A673 (cell line): ENCODE measurements at places on chromosomes 4 and X. TPM values are rescaled to one million over a fixed set of nuclear protein-coding genes. Genes with fewer than 3 reads are reported as not detected.

GRCh38 chr4:55545151-55545550 is 1.6 kb downstream of the CLOCK start:
- no peak for DNase-seq

DNA sequence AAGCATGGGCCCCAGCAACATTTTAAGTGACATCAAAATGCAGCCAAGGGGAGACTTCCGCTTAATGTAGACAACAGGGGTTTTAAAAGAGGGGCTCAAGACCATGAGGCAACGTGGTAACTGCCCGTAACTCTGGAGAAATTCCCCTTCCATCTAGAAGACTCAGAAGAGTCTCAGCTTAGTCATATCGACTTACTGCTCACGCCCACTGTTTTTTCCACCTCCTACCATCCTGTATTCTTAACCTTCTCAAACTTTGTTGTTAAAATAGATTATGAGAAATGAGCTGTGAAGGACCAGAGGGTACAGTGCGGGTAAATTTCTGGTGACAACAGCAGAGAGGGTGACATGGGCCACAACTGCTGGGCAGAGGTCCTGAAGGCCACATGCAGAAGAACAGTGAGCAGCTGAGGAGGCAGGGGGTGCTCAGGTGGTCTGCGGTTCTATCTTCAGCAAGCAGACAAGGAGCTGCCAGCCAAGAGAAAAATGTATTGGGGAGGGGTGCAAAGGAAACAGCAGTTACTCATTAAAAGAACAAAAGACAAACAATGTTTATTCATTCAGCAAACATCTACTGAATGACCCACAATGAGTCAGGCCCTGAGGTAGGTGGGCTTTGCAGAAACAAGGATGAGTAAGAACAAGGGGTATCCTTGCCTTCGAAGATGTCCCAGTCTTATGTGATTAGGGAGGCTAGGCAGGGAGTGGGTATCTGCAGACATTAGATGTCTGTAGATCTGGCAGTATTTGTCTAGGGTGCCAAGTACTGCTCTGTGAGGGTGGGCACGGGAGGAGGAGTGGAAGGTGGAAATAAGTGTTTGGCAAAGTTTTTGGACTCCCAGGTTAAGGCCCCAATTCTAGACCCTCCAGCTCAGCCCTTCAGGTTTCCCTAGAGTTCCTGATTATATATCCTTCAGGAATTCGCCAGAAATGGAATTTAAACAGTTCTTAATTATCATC is 175.3 kb downstream of the TSPAN5 start:
- no peak for DNase-seq

- DNase-seq, result peak; percentile 83
Measured at GRCh38 chr4:184983672-184984356, 34.5 kb upstream of the HELT start.

DNA sequence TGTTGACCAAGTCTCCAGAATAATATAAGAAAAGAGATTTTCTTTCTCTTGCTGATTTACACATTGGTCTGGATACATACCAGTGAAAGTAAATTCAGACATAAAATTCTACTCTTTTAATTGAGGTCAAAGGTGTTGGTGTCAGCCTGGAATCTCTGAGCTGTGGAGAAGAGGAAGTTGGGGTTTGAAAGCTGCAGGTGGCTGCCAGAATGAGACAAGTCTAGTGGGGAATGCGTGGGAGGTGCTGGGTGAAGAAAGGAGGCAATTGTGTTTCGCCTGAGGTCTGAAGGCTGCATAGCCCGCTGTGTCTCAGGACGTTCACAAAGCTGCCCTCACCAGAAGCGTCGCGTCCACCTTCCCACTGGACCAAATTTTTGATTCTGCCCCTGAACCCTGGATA is 31.2 kb downstream of the PHEX start:
- DNase-seq, result no peak

GRCh38 chrX:40871385-40872082 is 136.2 kb upstream of the MED14 start:
- DNase-seq, result peak; percentile 29

GRCh38 chr4:140968371-140968770 is 164.9 kb downstream of the RNF150 start:
- no peak for DNase-seq

- no peak for DNase-seq
Measured at GRCh38 chr4:3651267-3651845, 114.8 kb upstream of the ADRA2C start.

DNA sequence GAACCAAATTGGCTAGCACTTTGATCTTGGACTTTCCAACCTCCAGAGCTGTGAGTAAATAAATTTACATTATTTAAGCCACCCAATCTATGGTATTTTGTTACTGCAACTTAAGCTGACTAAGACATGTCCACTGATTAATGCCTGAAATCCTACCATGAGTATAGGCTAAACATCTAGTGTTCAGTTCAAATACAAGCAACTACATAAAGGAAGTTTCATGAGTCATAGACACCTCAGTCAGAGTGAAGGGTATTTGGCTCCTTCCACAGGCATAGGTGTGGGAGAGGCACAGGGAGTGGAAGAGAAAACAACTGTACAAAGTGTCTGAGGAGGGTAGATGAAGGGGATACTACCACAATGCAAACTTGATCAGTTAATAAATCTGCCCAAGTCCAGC is 35.5 kb upstream of the PCDH19 start:
- DNase-seq, result no peak

- no peak for DNase-seq
Measured at GRCh38 chr4:41620594-41621256, 82.8 kb downstream of the LIMCH1 start.

DNA sequence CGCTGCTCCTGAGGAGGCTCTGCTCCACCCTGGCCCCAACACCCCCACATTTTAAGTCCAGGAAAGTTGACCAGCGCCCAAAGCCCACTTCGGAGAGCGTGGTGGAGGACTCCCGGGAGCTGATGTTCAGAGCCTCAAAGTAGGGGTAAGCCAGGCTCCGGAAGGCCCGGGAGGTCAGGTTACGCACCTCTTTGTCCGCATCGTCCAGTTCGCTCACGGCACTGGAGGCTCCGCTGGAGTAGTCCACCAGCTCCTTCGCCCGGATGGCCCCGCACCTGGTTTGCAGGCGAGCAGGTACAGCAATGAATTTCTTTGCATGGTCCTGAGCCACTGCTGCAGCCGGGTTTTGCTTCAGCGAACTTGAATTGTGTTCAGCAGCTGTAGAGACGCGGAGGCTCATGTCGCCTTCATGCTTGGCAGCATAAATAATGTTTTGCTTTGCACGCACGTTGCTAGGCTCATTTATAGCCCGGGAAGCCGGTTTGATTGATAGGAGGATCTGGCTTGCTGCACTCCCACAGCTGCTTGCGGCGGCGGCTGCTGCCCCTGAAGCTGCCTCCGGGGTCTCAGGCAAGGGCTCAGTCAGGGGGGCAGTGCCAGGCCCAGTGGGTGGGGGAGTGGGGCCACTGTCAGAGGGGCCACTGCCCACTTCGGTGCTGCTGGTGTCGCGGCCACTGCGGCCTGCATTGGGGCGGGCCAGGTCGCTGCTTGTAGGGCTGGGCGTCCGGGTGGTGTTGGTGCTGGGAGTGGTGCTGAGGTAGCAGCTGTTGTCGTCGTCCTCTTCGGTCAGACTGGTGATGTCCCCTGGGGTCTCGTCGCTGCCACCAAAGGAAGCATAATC is 4.8 kb downstream of the C4orf54 start:
- no peak for DNase-seq

DNA sequence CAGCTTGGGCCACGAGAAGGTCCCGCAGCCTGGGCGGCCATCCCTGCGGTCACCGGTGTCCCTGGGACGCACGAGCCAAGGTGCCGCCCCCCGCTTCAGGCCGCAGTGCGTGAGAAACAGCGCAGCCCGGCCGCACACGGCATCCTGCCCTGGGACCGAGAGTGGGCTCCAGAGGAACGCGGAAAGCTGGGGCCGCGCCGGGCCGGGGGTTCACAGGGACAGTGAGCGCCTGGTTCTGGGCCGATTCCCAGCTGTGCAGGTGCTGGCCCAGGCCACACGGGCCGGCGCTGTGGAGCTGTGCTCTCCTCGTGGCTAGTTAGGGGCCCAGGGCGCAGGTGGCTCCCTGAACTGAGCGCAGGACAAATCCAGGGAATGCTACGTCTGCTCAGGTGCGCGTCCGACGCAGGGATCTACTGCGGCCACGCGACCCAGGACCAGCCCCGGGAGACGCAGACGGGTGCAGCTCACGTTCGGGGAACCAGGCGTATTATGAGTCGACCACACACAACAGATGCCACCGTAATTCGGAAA is 25.8 kb upstream of the GTPBP6 start:
- no peak for DNase-seq

GRCh38 chrX:38108364-38108763 is 102.0 kb downstream of the SYTL5 start:
- no peak for DNase-seq

DNA sequence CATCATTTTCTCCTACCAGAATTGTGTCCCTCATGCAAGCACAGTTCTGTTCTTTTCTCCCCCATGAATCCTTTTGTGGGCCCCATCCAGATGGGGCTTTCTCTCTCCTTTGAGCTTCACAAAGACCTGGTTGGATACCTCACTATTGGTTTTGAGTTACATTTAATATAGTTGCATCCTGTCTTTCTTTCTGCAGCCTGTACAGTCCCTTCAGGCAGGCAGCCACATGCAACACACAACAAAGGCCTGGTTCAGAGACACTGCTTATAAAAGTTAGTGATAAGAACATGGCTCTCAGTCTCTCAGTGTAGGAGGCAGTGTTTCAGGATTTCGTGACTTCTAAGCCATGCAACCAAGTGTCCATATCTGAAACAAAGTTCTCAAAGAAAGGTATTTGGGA is 70.6 kb upstream of the PAGE3 start:
- DNase-seq, result no peak

GRCh38 chr4:169659716-169660670 is 39.6 kb downstream of the CLCN3 start:
- peak; percentile 98 for DNase-seq

- DNase-seq, result no peak
Measured at GRCh38 chr4:113335746-113336145, 286.3 kb downstream of the ANK2 start.

GRCh38 chr4:153555730-153556434 is 89.7 kb downstream of the TMEM131L start:
- peak; percentile 53 for DNase-seq

DNA sequence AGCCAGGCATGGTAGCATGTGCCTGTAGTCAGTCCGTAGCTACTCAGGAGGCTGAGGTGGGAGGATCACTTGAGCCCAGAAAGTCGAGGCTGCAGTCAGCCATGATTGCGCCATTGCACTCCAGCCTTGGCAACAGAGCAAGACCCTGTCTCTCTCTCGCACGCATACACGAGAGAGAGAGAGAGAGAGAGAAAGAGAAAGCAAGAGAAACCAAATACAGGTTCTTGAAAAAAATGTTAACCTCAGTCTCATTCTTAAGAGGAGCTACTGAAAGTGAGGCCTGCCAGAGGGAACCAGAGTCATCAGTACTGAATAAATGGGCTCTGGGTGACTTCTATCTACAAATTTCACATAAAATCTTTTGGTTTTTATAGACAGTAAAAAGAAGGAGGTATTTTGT is 42.9 kb downstream of the KIAA0232 start:
- no peak for DNase-seq

- no peak for DNase-seq
Measured at GRCh38 chr4:128285085-128285997, 2.3 kb downstream of the PGRMC2 start.

- DNase-seq, result peak; percentile 0
Measured at GRCh38 chr4:84530871-84531270, 31.8 kb upstream of the NKX6-1 start.

DNA sequence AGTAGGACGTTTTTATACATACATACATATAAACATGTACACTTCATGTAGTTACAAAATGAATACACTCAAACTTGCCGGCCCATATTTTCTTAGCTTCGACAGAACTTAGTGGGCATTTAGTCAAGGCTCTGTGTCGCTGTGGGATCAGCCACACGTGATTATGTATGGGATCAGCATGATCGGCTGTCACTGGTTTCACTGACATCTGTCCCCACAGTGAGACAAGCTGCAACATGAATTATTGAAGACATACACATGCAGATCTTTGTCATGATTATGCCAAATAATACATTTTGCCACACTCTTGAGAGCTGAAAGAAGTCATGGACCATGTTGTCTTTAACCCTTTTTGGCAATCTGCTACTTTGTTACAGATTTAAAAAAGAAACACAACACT is 38.2 kb upstream of the NAA11 start:
- DNase-seq, result no peak

- no peak for DNase-seq
Measured at GRCh38 chrX:107626481-107626880, 1.8 kb upstream of the PRPS1 start.

DNA sequence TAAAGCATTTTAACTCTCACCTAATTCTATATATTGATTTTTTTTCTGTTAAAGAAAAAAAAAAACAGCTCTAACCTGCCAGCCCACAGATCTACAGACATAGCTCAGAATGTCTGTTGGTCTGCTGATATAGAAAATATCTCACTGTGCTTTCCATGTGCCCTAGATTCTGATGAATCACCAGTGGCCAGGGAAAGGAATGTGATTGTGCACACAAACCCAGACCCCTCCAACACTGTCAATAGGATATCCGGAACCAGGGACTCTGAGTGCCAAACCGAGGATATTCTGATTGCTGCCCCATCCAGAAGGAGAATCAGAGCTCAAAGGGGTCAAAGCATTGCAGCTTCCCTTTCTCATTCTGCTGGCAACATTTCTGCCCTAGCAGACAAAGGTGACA is 12.1 kb upstream of the SCML1 start:
- DNase-seq, result no peak

DNA sequence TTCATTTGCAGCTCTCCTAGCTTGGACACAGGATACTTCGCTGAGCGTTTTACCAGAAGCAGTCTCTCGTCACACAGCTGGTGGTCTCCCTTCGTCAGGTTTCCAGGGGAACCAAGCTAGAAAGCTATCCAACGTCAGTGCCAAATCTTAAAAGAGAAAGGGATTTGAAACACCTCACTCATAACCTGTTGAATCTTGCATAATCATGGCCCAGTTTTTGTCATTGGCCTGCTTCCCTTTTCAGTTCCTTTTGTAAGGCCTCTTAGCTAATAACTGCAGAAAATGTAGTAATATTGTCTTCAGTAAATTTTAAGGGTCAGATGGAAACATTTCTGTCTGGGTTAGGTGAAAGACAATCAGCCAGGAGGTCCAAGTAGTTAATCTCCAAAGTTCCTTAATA is 22.0 kb downstream of the RAB39B start:
- no peak for DNase-seq

Gene CFP
- total RNA-seq, result 1.9 and 2.3 TPM in 2 replicates

Gene DOK7
- not detected in 2 replicates for total RNA-seq

Gene SRD5A3
- total RNA-seq, result 40.4 and 48.1 TPM in 2 replicates

Gene FAM53A
- total RNA-seq, result 1.6 and 3.1 TPM in 2 replicates

Gene FGFRL1
- total RNA-seq, result 30.4 and 40.8 TPM in 2 replicates

Gene WNK3
- total RNA-seq, result 9.8 and 12.8 TPM in 2 replicates

Gene CLIC2
- 1.7 and 2.7 TPM in 2 replicates for total RNA-seq

Gene UGT2B10
- total RNA-seq, result not detected in 2 replicates
